ENCODE measurements at places on chromosomes 2 and 18. TPM values are rescaled to one million over a fixed set of nuclear protein-coding genes. Genes with fewer than 3 reads are reported as not detected.
A peak's percentile ranks its signal among the peaks of the same experiment; 100 is the strongest.

CCT7 gene
- 192 TPM for total RNA-seq

LYG2 gene
- not detected for total RNA-seq

CACNB4 gene
- 6.0 TPM for total RNA-seq

SIGLEC15 gene
- 0.41 TPM for total RNA-seq

MC5R gene
- total RNA-seq: not detected

ELAC1 gene
- 9.2 TPM for total RNA-seq

CNTNAP5 gene
- total RNA-seq: not detected

GRCh38 chr2:109185338-109185737 is 56.3 kb downstream of the SH3RF3 start:
- peaks cover 13% of the 10 kb centered on the region for H3K36me3 ChIP-seq
- H3K4me1 ChIP-seq: peaks cover 84% of the 10 kb centered on the region
- peak overlapping the region; percentile 52 for H3K4me3 ChIP-seq

GRCh38 chr2:97673915-97674283 is 4.4 kb downstream of the C2orf92 start:
- no peak for DNase-seq
- H3K4me1 ChIP-seq: peaks cover 8% of the 10 kb centered on the region
- H3K36me3 ChIP-seq: peaks cover 6% of the 10 kb centered on the region
- no peaks in the 10 kb centered on the region for H3K27me3 ChIP-seq
- H3K27ac ChIP-seq: no peak overlapping the region
- H3K4me3 ChIP-seq: no peak overlapping the region

GRCh38 chr2:134362740-134363139 is 108.9 kb downstream of the MGAT5 start:
- H3K27me3 ChIP-seq: no peaks in the 10 kb centered on the region
- H3K27ac ChIP-seq: no peak overlapping the region
- peaks cover 2% of the 10 kb centered on the region for H3K4me1 ChIP-seq
- H3K4me3 ChIP-seq: no peak overlapping the region

- no peaks in the 10 kb centered on the region for H3K36me3 ChIP-seq
- no peak overlapping the region for H3K4me3 ChIP-seq
- no peaks in the 10 kb centered on the region for H3K27me3 ChIP-seq
- H3K27ac ChIP-seq: no peak overlapping the region
- DNase-seq: no peak
Measured at GRCh38 chr2:221103930-221104329, 468.2 kb downstream of the EPHA4 start.

DNA sequence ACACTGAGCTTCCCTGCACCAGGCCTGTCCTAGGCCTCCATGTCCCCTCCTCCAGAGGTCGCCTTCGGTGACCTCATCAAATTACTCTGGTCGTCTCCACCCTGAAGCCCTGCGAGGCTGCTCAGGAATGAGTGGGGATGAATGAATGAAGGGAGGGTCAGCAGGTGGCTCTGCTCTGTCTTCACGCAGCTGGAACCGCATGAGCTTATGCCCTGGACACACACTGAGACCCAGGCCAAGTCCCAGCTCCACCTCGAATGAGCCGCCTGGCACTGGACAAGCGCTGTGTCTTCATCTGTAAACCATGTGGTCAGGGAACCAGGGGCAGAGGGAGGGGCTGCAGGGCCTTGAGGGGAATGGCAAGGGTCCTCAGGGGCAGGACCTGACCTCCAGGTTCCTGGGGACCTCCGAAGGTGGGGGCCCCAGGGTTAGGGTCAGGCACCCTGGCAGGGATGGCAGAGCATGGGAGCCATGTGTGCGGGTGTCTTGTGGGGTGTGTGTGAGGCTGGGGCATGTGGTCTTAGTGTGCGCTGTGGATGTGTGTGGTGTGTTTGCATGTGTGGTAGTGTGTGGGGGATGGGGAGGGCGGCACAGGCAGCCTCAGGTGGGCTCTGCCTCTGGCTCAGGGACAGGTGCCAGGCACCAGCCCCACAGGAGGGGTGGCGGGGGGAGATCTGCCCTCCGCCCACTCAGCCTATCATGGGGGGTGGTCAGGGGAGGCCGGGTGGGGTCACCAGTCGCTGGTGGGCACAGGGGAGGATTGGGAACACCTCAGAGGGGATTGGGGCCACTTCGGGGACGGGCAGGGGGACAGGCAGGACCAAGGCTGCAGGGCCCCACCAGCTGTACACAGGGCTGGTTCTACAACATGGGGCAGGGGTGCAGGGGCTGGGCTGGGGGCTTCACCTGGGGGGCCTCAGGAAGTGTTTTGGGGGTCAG is 13.9 kb downstream of the ODC1 start:
- H3K27me3 ChIP-seq: no peaks in the 10 kb centered on the region
- H3K36me3 ChIP-seq: no peaks in the 10 kb centered on the region
- H3K27ac ChIP-seq: no peak overlapping the region
- no peaks in the 10 kb centered on the region for H3K4me1 ChIP-seq
- DNase-seq: peak; percentile 81

DNA sequence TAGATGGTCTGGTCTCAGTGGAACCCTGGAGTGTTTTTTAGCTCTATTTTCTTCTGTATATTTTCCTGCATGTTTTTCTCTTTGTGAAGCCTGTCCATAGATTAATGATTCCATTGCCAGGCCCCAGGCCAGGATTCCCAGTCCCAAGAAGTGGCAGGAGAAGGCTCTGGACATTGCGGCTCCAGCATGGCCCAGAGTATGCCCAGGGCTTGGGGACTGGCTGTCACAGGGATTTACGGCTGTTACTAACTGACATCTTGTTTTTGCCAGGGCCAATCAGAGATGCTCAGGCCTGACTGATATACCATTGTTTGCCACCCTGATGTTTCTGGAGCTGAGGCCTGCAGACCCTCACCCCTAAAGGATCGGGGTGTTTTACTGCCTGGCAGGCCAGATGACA is 59.0 kb downstream of the PRKCE start:
- H3K27ac ChIP-seq: no peak overlapping the region
- no peak for DNase-seq
- peaks cover 13% of the 10 kb centered on the region for H3K4me1 ChIP-seq
- H3K4me3 ChIP-seq: no peak overlapping the region
- no peaks in the 10 kb centered on the region for H3K27me3 ChIP-seq
- H3K36me3 ChIP-seq: peaks cover 2% of the 10 kb centered on the region

DNA sequence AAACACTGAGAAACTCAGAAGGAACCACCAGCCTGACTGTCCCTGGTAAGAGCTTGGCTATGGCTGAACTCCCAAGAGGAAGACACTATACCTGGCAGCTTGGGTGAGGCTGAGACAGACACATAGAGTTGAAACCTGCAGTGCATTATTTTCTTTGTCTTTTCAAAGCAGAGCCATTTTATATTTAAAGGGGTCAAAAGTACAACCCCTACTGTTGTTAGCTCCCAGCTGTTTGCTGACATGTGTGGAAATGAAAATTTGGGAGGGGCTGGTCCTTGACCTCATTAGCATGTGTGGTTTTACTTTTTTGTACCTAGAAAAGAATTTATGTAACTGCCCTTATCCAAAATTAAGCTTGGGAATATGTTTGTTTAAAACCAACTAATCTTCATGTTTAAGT is 309.0 kb downstream of the RPRM start:
- no peak overlapping the region for H3K4me3 ChIP-seq
- peaks cover 4% of the 10 kb centered on the region for H3K27me3 ChIP-seq
- H3K36me3 ChIP-seq: no peaks in the 10 kb centered on the region
- no peaks in the 10 kb centered on the region for H3K4me1 ChIP-seq

GRCh38 chr2:109081374-109081773 is 47.6 kb upstream of the SH3RF3 start:
- DNase-seq: no peak
- no peak overlapping the region for H3K27ac ChIP-seq
- no peaks in the 10 kb centered on the region for H3K36me3 ChIP-seq
- H3K4me3 ChIP-seq: no peak overlapping the region
- no peaks in the 10 kb centered on the region for H3K4me1 ChIP-seq
- H3K27me3 ChIP-seq: peaks cover 40% of the 10 kb centered on the region

- H3K4me3 ChIP-seq: no peak overlapping the region
- H3K36me3 ChIP-seq: no peaks in the 10 kb centered on the region
- peaks cover 3% of the 10 kb centered on the region for H3K27me3 ChIP-seq
- peaks cover 10% of the 10 kb centered on the region for H3K4me1 ChIP-seq
- H3K27ac ChIP-seq: no peak overlapping the region
Measured at GRCh38 chr2:199818026-199818425, 33.0 kb downstream of the FTCDNL1 start.
